MCF 10A (cell line): ENCODE measurements at places on chromosomes 12 and 14.

DNA sequence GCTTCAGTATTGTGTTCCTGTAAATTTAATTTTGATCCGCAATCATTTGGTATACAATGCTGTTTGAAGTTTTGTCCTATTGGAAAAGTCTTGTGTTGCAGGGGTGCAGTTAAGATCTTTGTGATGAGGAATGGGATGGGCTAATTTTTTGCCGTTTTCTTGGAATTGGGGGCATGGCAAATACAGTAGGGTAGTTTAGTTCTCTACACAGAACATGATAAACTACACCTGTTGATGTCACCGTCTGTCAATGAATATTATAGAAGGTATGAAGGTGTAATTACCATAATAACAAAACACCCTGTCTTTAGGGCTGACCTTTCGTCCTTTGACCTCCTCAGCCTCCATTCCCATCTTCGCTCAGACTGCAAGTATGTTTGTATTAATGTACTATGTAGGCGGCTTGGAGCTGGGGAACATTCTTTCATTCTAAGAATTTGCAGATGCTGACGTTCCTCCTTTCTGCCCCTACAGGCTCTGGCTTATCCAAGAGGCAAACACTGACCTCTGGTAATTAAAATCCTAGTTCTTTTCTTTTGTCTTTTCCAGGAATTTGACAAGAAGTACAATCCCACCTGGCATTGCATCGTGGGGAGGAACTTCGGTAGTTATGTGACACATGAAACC, 1.7 kb downstream of the DYNLL1 start:
- DNase-seq = no peak

DNA sequence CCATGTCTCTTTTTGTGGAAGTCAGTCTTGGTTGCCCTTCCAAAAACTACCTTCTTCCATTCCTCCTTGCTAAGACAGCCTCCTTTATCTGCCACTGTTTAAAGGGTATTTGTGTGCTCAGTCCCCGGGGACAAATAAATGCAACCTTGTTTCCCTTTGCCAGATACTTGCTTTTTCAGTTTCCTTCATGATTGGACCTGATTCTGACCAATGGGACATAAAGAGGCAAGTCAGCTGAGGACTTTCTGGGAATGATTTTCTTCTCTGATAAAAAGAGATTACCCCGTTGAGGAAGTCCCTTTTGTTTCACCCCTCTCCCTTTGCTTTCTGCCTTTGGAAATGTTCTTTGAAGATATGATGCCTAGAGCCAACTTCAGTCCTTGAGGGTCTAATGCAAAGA, 7.4 kb upstream of the TUBA1B start:
- DNase-seq = no peak

DNA sequence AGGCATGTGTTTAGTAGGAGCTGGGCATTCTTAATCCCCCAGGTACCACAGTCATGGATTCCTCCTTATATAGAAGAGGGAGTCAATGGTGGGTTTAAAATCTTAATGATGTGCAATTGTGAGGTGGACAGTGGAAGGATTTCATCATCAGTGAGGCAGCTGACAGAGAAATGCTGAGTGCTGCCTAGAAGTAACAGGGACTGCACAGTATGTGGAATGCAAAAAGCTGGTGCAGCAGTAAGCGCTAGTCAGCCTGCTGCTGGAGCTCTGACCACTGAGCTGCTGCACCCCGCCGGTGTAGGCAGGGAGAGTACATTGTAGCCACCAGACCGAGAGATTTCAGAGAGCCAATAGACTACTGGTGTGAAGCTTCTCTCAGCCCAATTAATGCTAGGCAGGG, 80.5 kb upstream of the DACT1 start:
- no peak for DNase-seq

DNA sequence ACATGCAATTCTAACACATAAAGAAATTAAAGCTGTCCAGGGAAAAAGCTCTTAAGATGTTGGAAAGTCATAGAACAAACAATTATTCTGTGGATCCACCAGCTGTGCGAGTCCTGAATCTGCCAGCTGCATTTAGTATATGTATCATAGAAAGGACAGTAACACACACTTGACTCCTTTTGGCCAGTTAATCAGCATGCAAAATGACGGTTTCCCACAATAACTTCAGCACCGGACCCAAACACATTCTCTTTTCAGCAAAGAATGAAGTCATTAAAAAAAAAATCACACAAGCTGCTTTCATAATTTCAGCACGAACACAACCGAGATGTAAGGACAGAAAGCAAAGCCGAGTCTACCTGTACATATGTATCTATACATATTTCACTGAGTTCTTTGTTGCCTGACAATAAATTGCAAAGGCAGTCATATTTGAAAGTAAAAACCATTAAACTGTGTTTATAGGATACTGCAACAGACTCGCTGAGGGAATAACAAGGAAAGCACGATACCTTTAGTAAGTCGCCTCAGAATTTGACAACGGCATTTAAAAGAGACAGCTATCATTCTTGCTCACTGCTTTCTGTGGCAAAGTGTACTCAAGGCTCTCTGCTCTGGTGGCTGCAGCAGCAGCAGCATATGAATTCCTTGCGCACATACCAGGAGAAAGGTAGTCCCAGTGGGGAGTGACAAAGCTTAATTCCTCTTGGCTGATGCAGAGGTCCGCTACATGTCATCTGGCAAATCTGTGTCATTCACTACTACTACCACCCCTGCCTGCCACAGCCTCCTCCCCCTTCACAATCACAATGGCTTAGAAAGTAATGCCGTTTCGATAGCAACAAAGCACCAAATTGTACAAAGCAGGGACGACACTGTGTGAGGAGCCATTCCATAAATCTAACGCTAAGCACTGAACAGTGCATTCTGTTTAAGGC, at the start of gene GRIP1:
TSS of gene GRIP1 (minus strand) at position 739 of the 938 bp plus-strand sequence. CDS start at position 567, 172 bp downstream.
- no peak for DNase-seq

DNA sequence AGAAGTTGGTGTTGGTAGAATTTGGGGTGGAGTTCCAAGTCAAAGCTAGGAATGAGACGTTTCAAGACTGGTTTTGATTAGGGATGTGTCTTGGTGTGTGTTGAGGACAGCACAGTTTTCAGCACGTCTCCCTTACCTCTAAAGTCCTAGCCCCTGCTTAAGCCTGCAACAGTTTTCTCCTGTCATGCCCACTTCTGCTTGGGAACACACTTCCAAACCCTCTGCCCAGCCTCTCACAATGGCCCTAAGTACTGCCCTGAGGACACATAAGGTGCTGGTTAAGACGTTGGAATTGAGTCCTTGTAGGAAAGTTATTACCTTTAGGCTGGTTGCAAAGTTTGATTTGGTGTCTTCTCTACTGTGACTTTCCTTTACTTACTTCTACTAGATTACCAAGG, 710 bp upstream of the BMAL2 start:
- no peak for DNase-seq

- no peak for DNase-seq
These were observed 52.7 kb downstream of the CCDC85C start for GRCh38 chr14:99551034-99551922.

DNA sequence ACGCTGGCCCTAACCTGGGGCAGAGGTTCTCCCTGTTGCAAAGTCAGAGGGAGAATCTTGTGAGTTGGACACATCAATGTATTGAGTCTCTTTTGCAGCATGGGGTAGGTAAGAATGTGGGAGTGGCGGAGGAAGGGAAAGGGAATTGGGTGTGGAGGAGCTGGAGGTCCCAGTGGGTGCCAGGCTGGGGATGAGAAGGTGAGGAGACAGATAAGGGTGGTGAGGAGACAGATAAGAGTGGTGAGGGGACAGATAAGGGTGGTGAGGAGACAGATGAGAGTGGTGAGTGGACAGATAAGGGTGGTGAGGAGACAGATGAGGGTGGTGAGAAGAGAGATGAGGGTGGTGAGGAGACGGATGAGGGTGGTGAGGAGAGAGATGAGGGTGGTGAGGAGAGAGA, 72.9 kb upstream of the SFSWAP start:
- no peak for DNase-seq

DNA sequence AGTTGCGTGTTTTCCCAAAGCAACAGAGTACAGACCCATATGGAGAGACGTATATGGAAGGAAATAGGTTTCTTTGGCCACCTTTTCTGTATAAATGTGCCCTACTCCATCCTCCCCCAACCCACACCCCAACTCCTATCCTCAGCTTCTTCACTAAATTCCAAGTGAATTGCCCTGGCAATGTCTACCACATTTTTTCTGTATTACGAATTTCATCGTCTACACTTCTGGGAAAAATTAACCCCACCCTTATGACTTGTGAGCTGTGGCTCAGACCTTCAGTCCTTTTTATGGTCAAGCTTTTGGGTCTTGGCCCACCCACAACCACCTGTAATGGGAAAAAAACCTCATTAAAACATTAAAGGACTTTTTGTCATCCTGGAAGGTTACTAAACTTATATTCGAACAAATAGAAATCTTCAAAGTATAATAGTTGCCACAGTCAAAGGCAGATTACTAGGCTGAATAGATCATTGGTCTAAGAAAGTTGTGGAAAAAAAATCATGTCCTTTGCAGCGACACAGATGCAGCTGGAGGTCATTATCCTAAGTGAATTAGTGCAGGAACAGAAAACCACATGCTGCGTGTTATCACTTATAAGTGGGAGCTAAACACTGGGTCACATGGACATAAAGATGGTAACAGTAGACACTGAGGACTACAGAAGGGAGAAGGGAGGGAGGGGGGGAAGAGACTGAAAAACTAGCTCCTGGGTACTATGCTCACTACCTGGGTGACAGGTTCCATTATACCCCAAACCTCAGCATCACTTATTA, 15.7 kb upstream of the NFKBIA start:
- DNase-seq = peak; percentile 33

DNA sequence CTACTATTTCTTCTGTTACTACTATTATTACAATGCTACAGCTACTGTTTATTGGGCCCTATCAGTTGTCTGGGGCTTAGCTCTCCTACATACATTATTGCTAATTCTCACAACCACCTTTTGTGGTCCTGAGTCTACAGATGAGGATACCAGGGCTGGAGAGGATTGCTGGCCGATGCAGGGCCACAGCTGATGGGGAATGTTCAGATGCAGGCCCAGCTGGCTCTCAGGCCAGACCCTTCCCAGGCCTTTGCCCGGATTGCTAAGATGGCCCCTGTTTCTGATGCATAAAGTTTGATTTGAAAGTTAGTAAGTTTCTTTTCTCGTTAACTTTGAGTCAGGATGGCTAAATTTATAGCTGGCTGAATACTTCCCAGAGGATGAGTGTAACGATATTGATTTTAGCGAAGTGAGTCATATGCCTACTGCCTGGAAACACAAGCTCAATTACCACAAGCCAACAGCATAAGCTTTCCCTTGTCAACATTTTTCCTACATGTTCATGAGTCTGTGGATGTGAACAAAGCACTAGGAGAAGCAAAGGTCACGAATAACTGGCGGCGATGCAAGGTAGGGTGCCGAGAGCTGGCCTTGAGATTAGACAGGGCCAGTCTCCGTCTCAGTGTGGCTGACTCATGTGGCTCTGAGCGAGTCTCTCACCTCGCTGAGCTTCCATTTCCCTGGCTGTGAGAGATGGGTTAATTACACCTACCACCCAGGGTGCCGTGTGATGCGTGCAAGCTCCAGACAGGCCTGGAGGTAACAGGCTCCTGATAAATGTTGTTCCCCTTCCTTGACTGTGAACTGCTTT, 111.0 kb downstream of the BEGAIN start:
- DNase-seq = peak; percentile 72

DNA sequence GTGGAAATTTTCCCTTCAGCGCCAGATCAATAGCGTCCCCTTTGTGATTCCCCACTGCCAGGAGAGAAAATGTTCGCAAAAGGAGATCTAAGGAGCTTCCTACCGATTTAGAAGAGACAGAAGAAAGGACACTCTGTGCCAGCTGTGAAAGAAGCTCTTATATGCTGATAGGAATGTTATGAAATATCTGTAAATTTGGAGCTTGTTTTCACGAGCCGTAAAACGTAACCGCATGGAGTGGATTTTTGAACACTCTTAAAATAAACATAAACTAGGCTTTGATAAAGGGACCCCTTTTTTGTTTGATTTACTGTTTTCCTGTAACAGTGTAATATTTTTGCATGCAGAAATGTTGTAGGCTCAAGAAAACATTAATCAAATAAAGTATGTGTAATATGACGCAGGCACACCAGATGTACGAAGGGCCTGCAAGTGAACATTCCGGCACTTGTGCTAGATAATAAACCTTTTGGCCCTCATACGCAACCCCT, 346.8 kb downstream of the ETNK1 start:
- DNase-seq = no peak

- no peak for DNase-seq
These were observed 82.9 kb downstream of the SSPN start for GRCh38 chr12:26278266-26278665.

DNA sequence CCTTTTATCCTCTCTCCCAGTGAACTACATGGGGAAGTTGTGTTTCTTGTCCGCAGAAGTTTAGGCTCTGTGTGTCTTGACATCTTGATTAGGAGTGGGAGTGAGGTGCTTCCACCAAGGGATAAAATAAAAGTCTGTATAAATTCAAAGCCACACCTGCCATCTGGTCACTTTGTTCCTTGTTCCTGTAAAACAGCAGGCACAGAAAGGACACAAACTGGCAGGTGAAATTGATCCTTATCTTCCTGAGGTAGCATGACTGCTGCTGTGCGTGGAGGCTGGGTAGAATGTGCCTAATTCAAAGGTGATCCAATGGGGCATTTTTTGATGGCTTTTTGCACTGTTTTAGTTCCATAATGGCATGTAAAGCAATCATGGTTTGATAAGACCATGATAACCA, 104.3 kb upstream of the KITLG start:
- DNase-seq = no peak

- DNase-seq = no peak
These were observed 58.7 kb downstream of the TBK1 start for GRCh38 chr12:64510667-64511066.

DNA sequence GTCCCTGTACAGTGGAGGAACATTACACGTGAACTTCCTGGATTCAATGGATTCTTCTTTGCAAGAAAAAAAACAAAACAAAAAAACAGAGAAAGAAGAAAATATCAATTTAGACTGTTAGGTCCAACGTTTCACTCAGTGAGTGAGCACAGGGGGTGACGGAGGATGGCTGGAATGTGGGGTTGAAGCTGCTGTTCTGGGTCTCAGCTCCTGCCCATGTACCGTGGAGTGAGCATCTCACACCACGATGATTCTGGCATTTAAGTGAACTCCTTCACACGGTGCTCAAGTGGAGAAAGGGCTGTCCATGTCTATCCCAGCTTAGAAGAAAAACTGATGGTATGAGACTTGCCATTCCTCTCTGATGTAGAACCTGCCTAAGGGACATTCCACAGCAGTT, 23.2 kb downstream of the CCND2 start:
- no peak for DNase-seq

- DNase-seq = peak; percentile 18
These were observed 108.0 kb upstream of the MDM1 start for GRCh38 chr12:68440068-68440581.

GRCh38 chr12:45872446-45872845, 117.9 kb downstream of the SCAF11 start:
- DNase-seq = no peak

- peak; percentile 9 for DNase-seq
These were observed 77.0 kb upstream of the SYT1 start for GRCh38 chr12:78787576-78787975.
